NCI-H1694 treated with DMSO at 0.1 percent for 48 hours (cell line): ENCODE measurements at places on chromosomes 5 and 9.

- no peak for DNase-seq
These were observed 69.2 kb downstream of the FAM114A2 start for GRCh38 chr5:153969563-153969895.

GRCh38 chr5:64634997-64635686, 55.2 kb upstream of the SHISAL2B start:
- peak; percentile 7 for DNase-seq

- DNase-seq = no peak
These were observed 88.9 kb downstream of the SLF1 start for GRCh38 chr5:94707359-94707758.

GRCh38 chr9:91697201-91697600, 252.8 kb downstream of the ROR2 start:
- no peak for DNase-seq

GRCh38 chr9:98146101-98146991, 27.3 kb upstream of the TRIM14 start:
- no peak for DNase-seq

- no peak for DNase-seq
These were observed 132.6 kb downstream of the XRCC4 start for GRCh38 chr5:83209963-83210362.

DNA sequence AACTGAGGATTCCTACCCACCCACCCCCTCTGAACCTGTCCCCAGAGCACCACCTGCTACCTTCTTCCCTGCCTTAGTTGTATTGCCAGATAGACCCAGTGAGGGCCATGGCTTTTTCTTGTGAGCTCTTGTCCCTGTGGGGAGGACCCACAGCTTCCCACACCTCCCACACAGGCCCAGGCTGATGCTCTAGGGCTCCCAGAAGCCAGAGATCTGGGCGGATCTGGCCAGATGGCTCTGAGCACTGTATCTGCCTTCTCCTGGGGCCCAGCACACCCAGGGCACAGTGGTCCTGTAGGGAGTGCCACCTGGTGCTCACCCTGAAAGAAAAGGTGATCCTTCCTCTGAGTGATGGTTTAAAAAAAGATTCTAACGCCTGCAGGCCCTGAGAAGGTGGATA, 131.7 kb downstream of the DAB2IP start:
- no peak for DNase-seq

DNA sequence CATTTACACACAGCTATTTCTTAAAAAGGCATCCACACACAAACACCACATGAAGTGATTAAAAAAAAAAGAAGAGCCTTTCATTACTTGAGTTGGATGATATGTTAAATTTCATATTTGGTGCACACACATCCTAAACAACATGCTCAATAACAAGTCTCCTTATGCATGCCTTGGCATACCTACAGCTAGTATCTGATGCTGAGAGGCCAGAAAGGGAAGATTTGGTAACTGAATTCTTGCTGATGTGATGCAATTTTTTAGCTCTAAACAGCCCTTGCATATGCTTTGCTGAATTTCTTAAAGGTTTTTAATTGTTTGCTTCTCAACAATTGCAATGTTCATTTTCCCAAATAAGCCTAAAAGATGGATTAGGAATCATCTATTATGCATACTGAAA, 338.8 kb downstream of the ARL15 start:
- DNase-seq = no peak

DNA sequence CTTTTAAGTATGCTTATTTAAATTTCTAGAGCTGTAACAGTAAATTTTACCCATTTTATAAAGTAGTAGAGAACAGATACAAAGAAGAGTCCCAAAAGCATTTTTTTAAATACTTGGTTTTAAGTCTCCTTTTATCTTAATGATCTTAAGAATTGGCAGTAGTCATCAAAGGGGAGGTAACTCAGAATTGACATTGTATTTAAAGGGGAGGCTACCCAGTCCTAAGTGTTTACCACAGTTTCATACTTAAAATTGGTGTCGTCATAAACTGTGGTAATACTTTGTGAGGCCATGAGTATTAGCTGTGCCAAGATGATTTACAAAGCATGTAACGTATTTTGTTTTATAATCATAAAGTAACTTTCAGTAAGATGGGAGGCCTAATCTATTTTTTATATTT, 14.8 kb downstream of the SLC25A46 start:
- no peak for DNase-seq

GRCh38 chr5:115666023-115666422, 40.2 kb upstream of the TMED7 start:
- no peak for DNase-seq

GRCh38 chr5:83374547-83374946, 97.0 kb upstream of the VCAN start:
- no peak for DNase-seq

GRCh38 chr5:27652505-27652904, 614.1 kb upstream of the CDH9 start:
- DNase-seq = no peak

- no peak for DNase-seq
These were observed 181.7 kb upstream of the KIF2A start for GRCh38 chr5:62124266-62124665.

GRCh38 chr9:84339962-84340361, 596 bp downstream of the SLC28A3 start:
- no peak for DNase-seq

DNA sequence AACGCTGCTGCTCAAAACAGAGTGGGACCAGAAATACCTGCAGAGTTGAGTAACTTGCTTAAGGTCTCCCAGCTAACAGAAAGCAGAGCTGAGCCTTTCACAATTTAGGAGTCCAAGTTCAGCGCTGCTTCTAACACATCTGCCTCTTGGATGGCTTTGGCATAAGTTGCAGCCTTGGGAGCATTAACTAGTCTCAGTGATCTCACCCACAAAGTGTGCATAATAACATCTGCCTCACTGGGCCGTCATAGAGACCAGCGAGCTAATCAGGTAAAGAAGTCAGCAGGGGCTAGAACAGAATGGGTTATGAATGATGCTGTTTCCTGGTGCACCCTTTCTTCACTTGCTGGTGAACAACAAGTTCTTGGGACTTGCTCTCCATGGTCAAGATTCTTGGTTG, 36.5 kb downstream of the WWC1 start:
- no peak for DNase-seq

DNA sequence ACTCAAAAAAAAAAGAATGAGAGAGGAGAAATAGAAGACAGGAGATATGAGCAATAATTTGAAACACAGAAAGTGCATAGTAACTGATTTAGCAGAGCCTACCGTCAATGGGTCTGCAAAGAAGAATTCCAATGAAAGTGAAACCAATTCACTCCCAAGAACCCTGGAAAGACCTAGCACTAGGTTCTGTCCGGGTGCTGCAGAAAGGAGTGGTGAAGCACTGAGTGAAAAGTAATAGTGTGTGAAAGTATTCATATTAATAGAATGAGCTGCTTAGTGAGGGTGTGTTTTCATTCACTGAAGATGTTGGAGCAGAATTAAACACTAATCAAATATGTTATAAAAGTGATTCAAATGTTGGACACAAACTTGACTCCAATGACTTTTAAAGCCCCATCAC, 51.3 kb upstream of the SLC30A5 start:
- DNase-seq = no peak

GRCh38 chr5:132237141-132237540, 9.5 kb upstream of the P4HA2 start:
- DNase-seq = no peak

DNA sequence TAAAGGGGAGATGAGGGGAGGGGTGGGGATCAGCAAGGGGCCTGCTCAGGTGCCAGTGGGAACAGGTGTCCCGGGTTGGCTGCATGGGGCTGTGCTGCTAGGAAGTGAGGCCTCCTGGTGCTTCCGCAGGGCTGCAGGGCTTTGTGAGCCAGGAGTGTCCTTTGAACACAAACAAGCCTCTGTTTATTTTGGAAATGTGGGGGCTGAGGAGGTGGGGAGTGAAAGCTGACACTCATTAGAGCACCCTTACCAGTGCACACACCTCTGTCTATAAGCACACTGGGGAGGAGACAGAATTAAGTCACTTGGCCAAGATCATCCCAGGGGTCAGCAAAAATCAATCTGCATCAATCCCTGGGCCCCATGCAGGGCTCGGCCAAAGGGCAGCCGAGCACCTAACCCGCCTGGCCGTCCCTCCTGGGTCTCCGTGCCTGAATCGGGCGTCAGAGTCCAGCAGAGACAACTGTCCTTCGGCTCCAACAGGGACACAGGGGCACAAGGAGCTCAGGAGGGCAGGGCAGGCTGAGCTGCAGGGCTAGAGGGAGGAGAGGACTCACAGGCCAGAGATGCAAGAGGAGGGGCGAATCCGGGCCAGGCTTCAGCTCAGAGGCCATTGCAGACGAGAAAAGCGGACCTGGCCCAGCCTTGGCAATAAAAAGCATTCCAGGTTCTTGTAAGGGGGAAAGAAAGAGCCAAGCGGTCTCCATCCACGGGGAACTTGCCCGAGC, 99.8 kb downstream of the VAV2 start:
- no peak for DNase-seq

DNA sequence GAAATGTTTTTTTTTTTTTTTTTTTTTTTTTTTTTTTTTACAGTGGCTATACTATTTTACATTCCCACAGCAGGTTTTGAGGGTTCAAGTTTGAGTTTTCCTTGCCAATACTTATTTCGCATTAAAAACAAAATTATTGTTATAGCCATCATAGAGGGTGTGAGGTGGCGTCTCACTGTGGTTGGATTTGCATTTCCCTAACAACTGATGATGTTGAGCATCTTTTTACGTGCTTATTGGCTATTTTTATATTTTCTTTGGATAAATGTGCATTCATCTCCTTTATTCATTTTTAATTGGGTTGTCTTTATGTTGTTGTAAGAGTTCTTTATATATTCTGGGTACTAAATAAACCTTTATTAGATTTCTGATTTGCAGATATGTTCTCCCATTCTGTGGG, 18.9 kb upstream of the UBLCP1 start:
- no peak for DNase-seq

DNA sequence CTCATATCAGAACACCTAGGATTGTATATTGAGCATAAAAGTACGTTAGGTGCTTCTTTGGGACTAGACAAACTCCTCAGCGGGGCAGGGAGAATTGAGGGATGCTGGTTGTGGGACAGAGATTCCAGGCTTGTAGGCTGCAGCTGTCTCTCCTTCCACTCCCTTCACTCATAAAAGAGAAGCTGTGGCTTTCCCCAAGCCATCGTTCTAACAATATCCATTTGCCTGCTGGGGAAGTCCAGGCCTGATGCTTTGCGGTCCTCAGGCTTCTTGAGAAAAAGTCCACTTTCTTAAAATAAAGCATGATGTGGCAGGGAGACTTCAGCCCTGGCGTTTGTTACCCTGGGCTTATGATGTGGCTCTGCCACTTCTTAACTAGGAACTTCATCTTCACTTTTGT, 129.3 kb upstream of the OSMR start:
- no peak for DNase-seq

DNA sequence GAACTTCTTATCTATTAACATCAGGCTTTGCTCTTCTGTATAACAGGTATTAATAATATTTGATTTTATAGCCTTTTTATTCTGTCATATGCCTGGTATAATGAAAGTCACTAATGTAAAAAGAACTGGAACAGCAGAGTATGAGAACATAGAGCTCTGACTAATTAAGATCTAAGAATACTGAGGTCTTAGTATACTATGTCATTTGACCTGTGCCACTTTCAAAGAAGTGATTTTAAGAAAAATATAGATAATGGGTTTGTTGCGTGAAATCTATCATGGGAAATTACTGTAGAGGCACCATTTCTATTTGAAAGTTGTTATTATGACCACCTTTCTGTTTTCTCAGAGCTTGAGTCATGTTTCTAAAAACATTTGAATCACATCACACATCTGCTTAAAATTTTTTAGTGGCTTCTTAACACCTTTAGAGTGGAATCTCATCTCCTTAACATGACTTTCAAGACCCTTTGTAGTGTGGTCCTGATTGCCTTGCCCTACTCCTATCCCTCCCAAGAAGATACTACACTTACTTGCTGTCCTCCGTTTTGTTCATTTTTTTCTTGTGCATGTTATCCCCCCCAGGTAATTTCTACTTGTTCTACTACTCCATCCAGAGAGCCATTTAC, 14.3 kb downstream of the WDR36 start:
- no peak for DNase-seq

GRCh38 chr5:172943906-172944305, 15.3 kb upstream of the RPL26L1 start:
- DNase-seq = no peak

DNA sequence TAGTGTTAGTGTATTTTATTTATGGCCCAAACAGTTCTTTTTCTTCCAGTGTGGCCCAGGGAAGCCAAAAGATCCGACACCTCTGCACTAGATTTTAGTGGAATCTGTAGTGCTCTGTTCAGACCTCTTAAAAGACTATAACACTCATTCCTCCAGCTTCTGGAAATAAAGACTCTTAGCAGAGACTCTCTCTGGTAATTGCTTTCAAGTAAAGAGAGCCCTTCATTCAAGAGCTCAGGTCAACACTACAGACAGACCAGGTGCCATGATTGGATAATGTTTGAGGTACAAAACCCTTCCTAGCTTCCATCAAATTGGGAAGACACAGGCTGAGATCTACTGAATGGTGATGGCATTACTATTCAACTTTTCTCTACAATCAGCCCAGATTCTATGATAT, 255.8 kb downstream of the PRDM9 start:
- no peak for DNase-seq

GRCh38 chr5:166786178-166786577, 1505.3 kb upstream of the WWC1 start:
- no peak for DNase-seq

DNA sequence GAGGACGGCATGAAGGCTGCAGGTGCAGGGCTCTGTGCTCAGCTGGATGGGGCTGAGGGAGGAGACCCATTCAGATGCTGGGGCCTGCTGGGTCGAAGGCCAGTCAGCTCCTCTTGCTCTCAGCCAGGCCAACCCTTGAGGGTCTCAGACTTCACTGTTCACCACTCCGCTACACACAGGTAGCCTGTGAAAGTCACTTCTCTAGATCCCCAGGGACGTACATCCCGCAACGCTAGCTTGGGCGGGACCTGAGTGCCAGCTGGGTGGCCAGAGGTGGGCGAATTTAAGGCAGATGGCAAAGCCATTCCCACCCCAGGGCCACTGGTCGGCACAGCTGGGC, 42.2 kb upstream of the FCN1 start:
- DNase-seq = no peak

DNA sequence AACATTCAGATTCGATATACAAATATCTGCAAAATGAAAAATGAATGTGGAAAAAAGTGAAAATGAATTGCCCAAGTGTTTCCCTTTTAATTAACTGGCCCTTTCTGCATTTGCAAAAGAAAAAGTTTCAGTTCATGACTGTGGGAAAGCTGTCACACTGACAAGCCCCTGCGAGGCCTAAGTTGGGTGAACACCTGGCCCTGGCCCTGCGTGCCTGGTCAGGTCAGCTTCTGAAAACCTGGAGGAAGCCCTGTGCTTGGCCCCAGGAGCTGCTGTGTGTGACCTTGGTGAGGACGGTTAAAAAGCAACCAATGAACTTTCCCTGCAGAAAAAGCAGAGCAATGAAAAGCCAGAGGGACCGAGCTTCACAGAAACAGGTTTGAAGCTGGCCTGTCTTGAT, 41.0 kb upstream of the SHC3 start:
- no peak for DNase-seq

GRCh38 chr9:135617991-135618411, 21.3 kb downstream of the GLT6D1 start:
- no peak for DNase-seq

- DNase-seq = no peak
These were observed 5.1 kb downstream of the ITGA2 start for GRCh38 chr5:52994266-52994665.
